Tongue (tissue), 3 donors: ENCODE measurements at places on chromosomes 4 and X.

- peak; percentile 64 for DNase-seq
Measured at GRCh38 chrX:34638116-34638515, 19.0 kb downstream of the TMEM47 start.

DNA sequence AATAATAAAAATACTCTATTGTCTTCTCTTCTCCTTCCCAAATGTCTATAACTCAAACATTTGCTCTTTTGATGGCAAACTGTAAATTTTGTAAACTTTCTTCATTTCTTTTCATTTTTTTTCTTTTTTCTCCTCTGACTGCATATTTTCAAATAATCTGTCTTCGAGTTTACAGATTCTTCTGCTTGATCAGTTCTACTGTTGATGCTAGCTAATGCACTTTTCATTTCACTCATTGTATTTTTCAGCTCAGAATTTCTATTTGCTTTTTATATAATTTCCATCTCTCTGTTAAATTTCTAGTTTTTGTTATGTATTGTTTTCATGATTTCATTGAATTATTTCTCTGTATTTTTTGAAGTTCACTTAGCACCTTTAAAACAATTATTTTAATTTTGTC, 646.8 kb upstream of the INTU start:
- DNase-seq, result no peak

GRCh38 chr4:139841464-139842195, 176.0 kb downstream of the MGST2 start:
- no peak for DNase-seq

DNA sequence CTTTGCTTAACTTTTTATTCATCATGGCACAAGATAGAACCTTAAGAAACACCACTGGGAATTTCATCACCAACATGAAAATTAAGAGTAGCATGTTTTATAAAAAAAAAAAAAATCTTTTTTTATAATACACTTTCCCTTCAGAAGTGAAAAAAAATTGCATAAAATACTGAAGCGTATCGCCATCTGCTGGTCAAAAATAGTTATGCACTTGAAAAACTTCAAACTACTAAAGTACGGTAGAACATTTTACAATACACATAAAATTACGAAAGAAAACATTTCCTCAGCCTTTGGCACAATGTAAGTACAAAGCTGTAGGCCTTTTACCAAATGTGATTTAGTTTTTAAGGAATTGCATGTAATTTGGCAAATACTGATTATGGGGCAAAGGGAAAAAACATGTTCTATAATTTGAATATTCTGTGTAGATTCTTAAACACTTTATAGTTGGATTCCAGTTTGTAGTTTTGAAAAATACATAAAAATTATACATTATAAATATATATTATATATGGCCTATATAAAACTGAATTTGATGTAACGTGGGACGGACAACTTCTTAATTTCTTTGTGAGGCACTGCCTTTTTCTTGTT, 26.5 kb downstream of the HCCS start:
- DNase-seq, result peak; percentile 68

- DNase-seq, result no peak
Measured at GRCh38 chr4:22412013-22412412, 103.9 kb downstream of the ADGRA3 start.

- DNase-seq, result no peak
Measured at GRCh38 chrX:155143959-155144548, 72.2 kb upstream of the VBP1 start.
